CD4-positive, alpha-beta memory T cell (primary cell): ENCODE measurements at places on chromosomes 1 and 21.
A peak's percentile ranks its signal among the peaks of the same experiment; 100 is the strongest.

DNA sequence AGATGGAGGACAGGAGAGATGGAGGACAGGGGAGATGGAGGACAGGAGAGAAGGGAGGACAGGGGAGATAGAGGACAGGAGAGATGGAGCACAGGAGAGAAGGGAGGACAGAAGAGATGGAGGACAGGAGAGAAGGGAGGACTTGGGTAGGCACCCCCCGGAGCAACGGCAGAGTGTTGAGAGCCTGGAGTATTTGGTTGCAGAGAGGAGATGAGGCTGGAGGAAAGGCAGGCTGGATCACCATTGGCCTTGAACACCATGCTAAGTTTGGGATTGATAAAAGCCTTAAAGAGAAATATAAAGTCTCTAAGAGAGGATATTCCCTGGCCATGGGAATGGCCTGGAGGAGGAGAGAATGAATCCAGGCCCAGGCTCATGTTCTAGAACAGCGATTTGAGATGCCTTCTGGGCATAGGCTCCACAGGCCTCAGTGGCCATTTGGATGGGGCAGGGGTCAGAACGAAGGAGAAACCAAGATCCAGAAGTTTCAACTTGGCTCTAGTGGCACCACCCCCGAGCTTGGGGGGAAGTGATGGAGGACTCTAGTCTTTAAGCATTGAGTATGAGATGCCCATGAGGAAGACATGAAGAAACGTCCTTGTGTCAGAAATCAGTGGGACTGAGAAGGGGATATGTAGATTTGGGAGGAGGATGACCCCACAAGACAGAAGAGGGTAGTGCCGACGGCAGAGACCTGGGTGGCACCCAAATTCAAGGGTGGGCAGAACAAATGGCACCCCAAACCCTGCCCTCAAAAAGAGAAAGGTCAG, 47.9 kb upstream of the EDN2 start:
- no peak for DNase-seq

DNA sequence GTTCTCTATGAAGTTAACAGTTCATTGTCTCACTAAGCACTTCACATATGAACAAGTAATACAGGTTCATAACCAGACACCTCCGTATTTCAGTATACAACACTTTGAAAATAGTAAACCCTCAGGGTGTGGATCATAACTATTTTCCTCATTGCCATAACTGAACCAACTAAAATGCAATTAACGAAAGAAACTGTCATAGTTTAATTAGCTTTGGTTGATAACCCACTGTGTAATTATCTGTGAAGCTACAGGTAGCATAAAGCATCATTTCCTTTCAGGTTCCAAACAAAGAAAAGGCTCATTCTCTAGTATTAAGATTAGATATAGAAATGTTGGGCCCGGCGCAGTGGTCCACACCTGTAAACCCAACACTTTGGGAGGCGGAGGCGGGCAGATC, 58.5 kb downstream of the EIF4G3 start:
- DNase-seq, result no peak

- no peak for DNase-seq
These were observed 11.8 kb upstream of the RNF11 start for GRCh38 chr1:51224255-51224654.

- DNase-seq, result peak; percentile 39
These were observed 32.2 kb downstream of the POFUT2 start for GRCh38 chr21:45255381-45256020.

DNA sequence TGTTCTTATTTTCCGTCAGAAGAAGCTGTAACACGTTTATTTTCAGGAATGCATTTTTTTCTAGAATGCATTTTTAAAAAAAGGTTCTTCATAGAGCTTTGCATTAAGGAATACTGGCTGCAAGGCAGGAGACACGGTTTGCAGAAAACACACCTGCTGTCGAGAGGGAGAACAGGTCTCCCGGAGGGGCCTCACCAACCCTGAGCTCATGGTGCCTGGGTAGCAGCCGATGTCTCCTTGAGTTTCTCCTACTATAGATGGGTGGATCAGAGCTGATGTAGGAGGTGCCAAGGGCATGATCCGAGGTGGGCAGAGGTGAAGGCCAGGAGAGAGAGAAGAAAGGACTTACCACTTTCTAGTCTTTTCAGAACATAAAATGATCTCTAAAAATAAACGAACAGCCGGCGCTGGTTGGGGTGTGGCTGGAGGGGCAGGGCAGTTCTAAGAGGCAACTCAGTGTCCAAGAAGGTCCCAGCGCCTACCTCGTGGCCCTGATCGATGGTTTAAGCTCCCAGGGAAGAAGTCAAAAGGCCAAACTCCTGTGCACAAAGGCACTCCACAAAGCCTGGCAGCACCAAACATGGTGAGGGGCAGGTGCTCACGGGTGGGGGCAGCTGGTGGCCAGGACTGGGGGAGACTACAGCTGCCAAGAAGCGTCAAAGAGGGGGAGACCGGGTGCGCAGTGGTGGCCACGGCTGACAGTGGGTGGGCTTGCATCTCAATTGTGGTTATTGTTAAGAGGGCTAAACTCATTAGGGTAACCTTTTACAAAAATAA, 12.2 kb downstream of the MORN1 start:
- no peak for DNase-seq

DNA sequence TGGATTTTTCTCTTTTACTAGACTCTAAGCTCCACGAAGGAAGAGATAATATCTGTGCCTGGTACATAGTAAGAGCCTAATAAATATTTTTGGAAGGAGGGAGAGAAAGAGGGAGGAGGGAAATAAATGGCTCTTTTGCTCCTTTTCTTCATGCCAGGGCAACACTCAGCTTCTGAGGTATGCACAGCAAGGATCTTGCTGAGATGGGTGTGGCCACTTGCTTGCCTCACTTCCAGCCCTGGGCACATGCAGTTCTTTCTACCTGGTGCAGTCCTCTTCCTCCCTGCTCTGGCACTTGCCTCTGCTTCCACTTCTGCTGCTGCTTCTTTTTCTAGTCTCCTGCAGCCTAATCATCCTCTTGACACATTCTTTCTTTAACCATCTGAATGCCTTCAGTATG, 148.1 kb downstream of the FGGY start:
- DNase-seq, result no peak

- no peak for DNase-seq
These were observed 9.6 kb downstream of the RAB25 start for GRCh38 chr1:156070548-156070947.

DNA sequence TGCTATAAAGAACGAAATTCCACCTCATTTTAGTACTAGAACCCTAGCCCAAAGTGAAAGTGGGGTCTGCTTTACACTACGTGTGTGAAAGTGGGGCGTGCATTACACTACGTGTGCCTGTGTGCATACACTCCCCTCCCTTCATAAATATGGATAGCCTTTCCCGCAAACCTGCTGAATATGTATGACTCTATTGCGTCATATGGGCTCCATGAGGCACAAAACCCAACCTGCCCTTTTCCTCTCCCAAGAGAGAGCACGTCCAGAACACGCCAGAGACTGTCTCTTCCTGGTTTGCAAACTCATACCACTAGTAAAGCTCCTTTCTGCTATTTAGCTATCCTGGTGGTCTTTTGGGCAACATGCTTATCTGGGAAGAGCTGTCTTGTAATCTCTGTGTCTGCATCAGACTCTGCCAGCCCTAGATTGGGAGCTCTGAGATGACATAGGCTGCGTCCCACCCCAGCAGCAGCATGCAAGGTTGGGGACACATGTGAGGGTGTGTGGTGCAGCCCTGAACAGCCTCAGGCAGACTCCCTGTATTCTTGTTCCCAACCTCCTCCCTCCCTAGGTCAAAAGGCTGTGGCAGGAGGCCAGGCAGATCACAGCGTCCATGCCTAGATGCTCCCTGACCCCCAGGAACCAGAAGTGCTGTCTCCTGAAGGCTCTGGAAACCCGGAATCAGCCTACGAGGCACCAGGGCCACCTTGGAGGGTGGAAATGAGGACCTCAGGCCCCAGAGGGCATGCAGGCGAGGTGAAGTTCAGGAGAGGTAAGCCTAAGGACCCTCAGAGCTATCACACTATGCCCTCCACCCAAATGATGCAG, 12.3 kb upstream of the PADI1 start:
- DNase-seq, result no peak

GRCh38 chr1:170145770-170146676, at the start of gene NTMT2:
Gene NTMT2 (plus strand): TSS chr1:170145959. CDS start chr1:170146108, 149 bp downstream.
- DNase-seq, result no peak

- DNase-seq, result no peak
These were observed 233.6 kb upstream of the PTBP2 start for GRCh38 chr1:96487971-96488370.

GRCh38 chr1:114154146-114154962, 685 bp upstream of the SYT6 start:
- no peak for DNase-seq

DNA sequence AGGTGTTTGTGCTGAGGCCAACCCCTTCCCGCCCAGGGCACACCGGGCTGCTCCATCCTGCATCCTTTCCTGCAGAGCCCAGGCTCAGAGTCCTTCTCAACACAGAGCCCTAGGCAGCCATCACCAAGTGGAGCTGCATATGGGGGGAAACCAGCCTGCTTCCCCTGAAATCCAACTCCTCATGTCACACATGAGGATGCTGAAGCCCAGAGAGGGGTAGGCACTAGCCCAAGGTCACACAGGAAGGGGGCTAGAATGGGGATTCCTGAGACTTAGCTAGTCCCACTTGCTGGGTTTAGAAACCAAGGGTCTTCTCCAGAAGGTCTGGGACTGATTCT, 5.5 kb upstream of the TNFRSF1B start:
- no peak for DNase-seq

GRCh38 chr1:172906778-172907592, 143.8 kb downstream of the TNFSF18 start:
- DNase-seq, result peak; percentile 52

DNA sequence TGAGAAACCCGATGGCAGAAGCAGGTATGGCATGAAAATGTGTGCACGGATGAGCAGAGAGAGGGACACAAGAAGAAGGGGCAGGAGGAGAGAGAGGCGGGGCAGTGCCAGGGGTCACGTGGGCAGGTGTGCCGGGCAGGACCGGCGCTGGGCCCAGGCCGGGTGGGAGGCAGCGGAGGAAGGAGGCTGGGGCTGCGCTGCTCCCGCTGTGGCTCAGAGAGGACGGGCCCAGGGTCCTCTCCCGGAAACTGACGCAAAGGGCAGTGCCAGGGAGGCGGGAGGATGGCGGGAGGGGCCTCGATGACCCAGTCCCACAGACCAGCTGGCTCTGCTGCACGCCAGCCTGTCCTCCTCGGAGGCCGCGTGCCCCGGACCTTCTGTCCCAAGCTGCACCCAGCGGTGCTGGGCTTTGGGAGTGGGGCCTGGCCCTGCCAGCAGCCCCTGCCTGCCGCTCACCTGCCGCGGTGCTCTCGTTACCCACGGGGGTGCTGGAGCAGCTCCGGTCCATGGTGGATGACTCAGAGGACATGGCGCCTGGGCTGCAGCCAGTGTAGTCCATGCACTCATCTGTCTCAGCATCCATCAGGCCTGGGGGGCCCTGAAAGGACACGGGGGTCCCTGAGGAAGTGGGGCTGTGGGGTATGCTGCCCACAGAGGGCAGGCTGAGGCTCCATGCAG, 153.9 kb downstream of the CASZ1 start:
- no peak for DNase-seq

DNA sequence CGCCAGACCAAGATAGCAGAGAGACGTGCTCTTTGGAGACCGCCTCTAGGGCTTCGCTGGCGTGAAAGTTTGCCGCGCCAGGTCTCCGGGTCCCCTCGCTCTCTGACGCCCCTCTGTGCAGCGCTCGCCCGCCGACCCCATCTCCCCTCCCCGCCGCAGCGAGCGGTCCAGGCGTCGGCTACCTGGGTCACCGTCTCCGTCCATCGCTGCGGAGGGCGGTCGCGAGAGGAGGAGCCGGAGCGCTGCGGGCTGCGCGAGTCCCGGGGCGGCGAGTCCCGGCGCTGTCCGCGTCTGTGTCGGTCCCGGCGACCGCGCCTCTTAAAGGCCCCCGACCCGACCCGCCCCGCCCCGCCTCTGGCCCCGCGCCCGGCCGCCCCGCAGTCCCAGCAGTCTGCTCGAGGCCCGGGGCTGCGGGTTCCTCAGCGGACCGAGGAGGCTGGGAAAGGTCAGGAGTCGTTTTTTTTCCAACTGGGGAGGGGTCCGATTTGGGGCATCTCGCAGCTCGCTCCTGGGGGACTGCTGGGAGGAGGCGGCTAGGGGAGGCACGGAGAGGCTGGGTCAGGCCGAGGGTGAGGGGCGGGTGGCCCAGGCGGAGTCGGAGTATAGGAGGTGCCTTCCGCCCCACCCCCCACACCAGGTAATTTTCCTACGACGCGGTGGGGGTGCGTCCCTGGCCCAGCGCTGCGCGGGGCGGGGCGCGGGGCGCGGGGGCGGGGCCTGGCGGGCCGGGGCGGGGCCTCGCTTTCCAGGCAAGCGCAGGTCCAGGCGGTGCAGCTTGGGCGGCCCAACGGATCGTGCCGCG, at the start of the genes FBXO2 and FBXO44:
TSS of gene FBXO2 (minus strand) at position 293 of the 802 bp plus-strand sequence. CDS start at position 204, 89 bp downstream.
TSS of gene FBXO44 (plus strand) at position 741 of the 802 bp plus-strand sequence. CDS start 959 bp downstream, outside the sequence.
- peak; percentile 77 for DNase-seq
